Thyroid gland (tissue), 4 donors: ENCODE measurements at places on chromosomes 1 and 21. TPM values are rescaled to one million over a fixed set of nuclear protein-coding genes. Genes with fewer than 3 reads are reported as not detected.

GRCh38 chr1:209652873-209653401 is 712 bp upstream of the LAMB3 start:
- H3K36me3 ChIP-seq = no peaks in the 10 kb centered on the region
- H3K27ac ChIP-seq = peak overlapping the region; percentile 62
- no peaks in the 10 kb centered on the region for H3K27me3 ChIP-seq
- H3K4me1 ChIP-seq = peaks cover 15% of the 10 kb centered on the region

DNA sequence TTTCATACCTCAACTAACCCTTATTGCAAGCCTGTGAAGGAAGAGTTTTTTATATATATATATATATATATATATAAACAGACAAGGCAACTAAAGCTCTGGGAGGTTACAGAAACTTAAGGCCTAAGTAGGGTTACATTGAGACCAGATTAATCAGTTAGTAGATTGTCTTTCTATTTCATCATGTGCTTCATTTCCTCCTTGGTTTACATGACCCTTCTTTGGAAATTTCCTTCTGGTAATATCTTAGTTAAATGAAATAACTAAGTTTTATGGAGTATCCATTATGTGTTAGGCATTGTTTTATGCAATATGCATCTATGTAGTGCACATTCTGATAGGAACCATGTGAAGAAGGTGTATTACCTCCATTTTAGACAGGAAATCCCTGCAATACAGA is 112.7 kb downstream of the FGGY start:
- peaks cover 12% of the 10 kb centered on the region for H3K4me1 ChIP-seq
- no peak overlapping the region for H3K4me3 ChIP-seq
- no peak for DNase-seq
- H3K36me3 ChIP-seq = no peaks in the 10 kb centered on the region
- H3K27me3 ChIP-seq = no peaks in the 10 kb centered on the region

GRCh38 chr1:29830916-29831315 is 594.6 kb downstream of the PTPRU start:
- no peaks in the 10 kb centered on the region for H3K27me3 ChIP-seq
- no peaks in the 10 kb centered on the region for H3K4me1 ChIP-seq
- DNase-seq = no peak
- H3K4me3 ChIP-seq = no peak overlapping the region

- no peak overlapping the region for H3K27ac ChIP-seq
- H3K4me1 ChIP-seq = no peaks in the 10 kb centered on the region
- no peaks in the 10 kb centered on the region for H3K27me3 ChIP-seq
- no peak overlapping the region for H3K4me3 ChIP-seq
- no peak for DNase-seq
Measured at GRCh38 chr1:100483230-100483629, 54.7 kb upstream of the GPR88 start.

- H3K36me3 ChIP-seq = no peaks in the 10 kb centered on the region
- peaks cover 10% of the 10 kb centered on the region for H3K4me1 ChIP-seq
- H3K4me3 ChIP-seq = no peak overlapping the region
- no peaks in the 10 kb centered on the region for H3K27me3 ChIP-seq
- peak overlapping the region; percentile 91 for H3K27ac ChIP-seq
- DNase-seq = peak; percentile 81
Measured at GRCh38 chr1:150281221-150281757, 1.1 kb upstream of the CIART start.

- no peaks in the 10 kb centered on the region for H3K36me3 ChIP-seq
- no peaks in the 10 kb centered on the region for H3K4me1 ChIP-seq
- H3K27ac ChIP-seq = no peak overlapping the region
- DNase-seq = no peak
- no peaks in the 10 kb centered on the region for H3K27me3 ChIP-seq
Measured at GRCh38 chr1:175080030-175080429, 12.4 kb downstream of the TNN start.

DNA sequence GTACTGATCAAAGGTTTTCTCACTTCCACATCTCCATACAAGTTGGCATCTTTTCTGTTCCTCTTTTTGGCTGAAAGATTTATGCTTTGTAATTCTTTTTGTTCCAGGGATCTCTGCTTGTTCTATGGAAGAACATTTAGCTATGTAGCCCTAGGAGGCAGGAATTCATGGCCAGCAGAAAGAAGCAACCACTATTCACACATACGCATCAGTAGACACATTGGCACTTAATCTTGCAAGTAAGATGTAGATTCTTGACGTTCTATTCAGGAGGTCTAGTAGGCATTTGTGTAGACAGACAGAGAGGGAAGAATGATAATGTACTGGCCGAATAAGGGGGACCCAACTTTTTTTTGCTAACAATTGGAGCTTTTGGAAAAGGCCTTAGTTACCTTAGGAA is 336.0 kb downstream of the NUF2 start:
- H3K27ac ChIP-seq = no peak overlapping the region
- no peaks in the 10 kb centered on the region for H3K27me3 ChIP-seq
- no peak overlapping the region for H3K4me3 ChIP-seq

- H3K4me1 ChIP-seq = no peaks in the 10 kb centered on the region
- peaks cover 66% of the 10 kb centered on the region for H3K36me3 ChIP-seq
- no peaks in the 10 kb centered on the region for H3K27me3 ChIP-seq
- no peak for DNase-seq
- no peak overlapping the region for H3K4me3 ChIP-seq
Measured at GRCh38 chr1:26882696-26883463, 7.2 kb downstream of the GPN2 start.

GRCh38 chr1:41249319-41249718 is 7.2 kb upstream of the SCMH1 start:
- H3K4me3 ChIP-seq = no peak overlapping the region
- H3K4me1 ChIP-seq = peaks cover 4% of the 10 kb centered on the region
- no peaks in the 10 kb centered on the region for H3K36me3 ChIP-seq
- no peaks in the 10 kb centered on the region for H3K27me3 ChIP-seq
- no peak for DNase-seq

DNA sequence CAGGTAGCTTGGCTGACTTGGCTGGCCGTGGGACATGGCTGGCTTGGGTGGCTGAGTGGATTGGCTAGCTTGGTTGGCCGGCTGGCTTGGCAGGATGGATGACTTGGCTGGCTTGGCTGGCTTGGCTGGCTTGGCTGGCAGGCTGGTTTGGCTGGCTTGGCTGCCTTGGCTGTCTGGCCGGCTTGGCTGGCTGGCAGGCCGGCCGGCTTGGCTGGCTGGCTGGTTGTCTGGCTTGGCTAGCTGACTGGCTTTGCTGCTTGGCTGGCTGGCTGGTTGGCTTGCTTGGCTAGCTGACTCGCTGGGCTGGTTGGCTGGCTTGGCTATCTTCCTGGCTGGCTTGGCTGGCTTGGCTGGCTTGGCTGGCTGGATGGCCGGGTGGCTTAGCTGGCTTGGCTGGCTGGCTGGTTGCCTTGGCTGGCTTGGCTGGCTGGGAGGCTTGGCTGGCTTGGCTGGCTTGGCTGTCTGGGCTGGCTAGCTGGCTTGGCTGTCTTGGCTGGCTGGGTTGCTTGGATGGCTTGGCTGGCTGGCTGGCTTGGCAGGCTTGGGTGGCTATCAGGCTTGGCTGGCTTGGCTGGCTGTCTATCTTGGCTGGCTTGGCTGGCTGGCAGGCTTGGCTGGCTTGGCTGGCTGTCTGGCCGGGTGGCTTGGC is 129.7 kb upstream of the FAM72C start:
- H3K27ac ChIP-seq = no peak overlapping the region
- DNase-seq = peak; percentile 3
- H3K36me3 ChIP-seq = no peaks in the 10 kb centered on the region
- no peak overlapping the region for H3K4me3 ChIP-seq
- no peaks in the 10 kb centered on the region for H3K4me1 ChIP-seq

GRCh38 chr1:214233856-214234634 is 46.9 kb upstream of the SMYD2 start:
- H3K4me3 ChIP-seq = no peak overlapping the region
- H3K27ac ChIP-seq = no peak overlapping the region
- no peak for DNase-seq
- no peaks in the 10 kb centered on the region for H3K4me1 ChIP-seq

DNA sequence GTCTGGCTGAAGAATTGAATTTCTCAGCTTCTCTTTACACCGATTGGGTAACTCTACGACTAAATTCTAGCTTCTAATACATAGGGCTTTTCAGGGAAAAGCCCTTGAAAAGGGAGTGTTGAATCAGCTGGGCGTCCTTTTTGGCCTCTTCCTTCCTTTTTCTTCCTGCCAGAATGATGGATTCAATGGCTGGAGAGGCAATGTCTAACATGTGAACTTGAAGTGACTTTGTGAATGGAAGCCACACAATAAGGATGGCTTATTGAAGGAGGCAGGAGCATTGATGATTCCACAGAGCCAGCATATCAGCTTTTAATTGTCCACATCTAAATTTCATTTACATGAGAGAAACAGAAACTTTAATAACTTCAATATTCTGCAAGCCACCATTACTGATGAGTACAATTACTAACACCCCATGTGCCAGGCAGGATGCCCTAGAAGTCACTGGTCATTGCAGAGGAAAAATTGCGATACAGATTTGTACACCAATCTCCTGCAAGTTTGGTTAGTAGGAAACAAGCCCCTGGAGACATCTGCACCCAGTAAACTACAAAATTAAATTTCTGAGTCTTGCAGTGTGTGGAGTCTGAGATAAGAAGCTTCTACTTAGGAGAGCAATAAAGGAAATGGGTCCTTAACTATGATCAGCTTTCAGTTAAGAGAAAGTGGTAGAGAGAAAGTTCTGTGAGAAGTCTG is 56.1 kb downstream of the STYXL2 start:
- H3K4me1 ChIP-seq = no peaks in the 10 kb centered on the region
- H3K4me3 ChIP-seq = no peak overlapping the region
- no peak for DNase-seq
- no peaks in the 10 kb centered on the region for H3K36me3 ChIP-seq

- no peaks in the 10 kb centered on the region for H3K27me3 ChIP-seq
- no peaks in the 10 kb centered on the region for H3K36me3 ChIP-seq
- H3K27ac ChIP-seq = no peak overlapping the region
- DNase-seq = no peak
- H3K4me3 ChIP-seq = no peak overlapping the region
- H3K4me1 ChIP-seq = no peaks in the 10 kb centered on the region
Measured at GRCh38 chr1:199675937-199676336, 351.6 kb upstream of the NR5A2 start.

DNA sequence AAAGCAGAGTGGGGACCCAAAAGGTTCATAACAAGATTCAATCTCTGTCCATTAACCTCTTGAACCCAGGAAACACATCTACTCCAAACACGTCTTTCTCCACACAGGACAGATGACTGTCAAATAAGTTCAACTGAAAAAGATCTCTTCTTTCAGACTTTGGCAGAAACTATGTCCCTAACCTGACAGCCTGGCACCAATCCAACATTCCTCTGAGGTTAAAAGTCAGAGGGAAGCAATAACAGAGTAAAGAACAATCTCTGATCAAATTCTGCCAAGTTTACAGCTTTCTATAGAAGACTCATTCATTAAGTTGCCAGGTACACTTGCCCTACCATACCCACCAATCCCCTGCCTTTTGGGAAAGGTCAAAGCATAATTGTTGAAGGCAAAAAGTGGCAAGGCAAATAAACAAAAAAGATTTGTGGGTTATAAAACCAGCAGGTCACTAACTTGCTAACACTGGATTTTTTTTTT is 31.9 kb downstream of the OTUD7B start:
- no peaks in the 10 kb centered on the region for H3K27me3 ChIP-seq
- no peak overlapping the region for H3K4me3 ChIP-seq
- peaks cover 17% of the 10 kb centered on the region for H3K36me3 ChIP-seq
- H3K27ac ChIP-seq = peak overlapping the region; percentile 29

GRCh38 chr1:110086961-110087360 is 16.5 kb upstream of the ALX3 start:
- no peak overlapping the region for H3K27ac ChIP-seq
- peaks cover 11% of the 10 kb centered on the region for H3K4me1 ChIP-seq
- no peak overlapping the region for H3K4me3 ChIP-seq
- peaks cover 19% of the 10 kb centered on the region for H3K27me3 ChIP-seq
- H3K36me3 ChIP-seq = no peaks in the 10 kb centered on the region

DNA sequence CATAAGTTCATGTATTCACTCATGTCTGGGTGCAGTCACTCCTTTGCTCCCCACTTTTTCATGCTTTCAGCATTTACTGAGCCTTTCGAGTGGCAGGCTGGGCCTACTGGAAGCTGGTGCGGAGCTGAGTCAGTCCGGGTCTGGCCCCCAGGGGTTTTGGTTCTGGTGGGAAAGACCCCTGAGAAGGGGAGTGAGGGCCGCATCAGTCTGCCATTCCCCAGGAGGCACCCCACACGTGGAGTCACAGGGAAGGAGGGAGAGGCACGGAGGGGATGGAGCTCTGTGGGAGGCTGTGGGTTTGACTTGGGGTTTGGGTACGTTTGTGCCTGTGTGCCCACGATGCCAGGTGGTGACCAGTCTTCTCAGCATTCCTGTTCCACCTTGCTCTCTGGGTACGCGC is 87.9 kb downstream of the PTPRU start:
- no peak overlapping the region for H3K4me3 ChIP-seq
- H3K27ac ChIP-seq = no peak overlapping the region
- no peaks in the 10 kb centered on the region for H3K36me3 ChIP-seq
- H3K4me1 ChIP-seq = no peaks in the 10 kb centered on the region
- DNase-seq = no peak
- H3K27me3 ChIP-seq = no peaks in the 10 kb centered on the region

GRCh38 chr21:17044696-17045095 is 468.1 kb upstream of the CXADR start:
- H3K4me1 ChIP-seq = no peaks in the 10 kb centered on the region
- no peaks in the 10 kb centered on the region for H3K27me3 ChIP-seq
- no peak overlapping the region for H3K27ac ChIP-seq
- H3K36me3 ChIP-seq = no peaks in the 10 kb centered on the region

- no peaks in the 10 kb centered on the region for H3K27me3 ChIP-seq
- no peaks in the 10 kb centered on the region for H3K36me3 ChIP-seq
- no peak for DNase-seq
- H3K4me3 ChIP-seq = no peak overlapping the region
- H3K27ac ChIP-seq = no peak overlapping the region
Measured at GRCh38 chr1:239811211-239811885, 280.3 kb upstream of the FMN2 start.

GRCh38 chr1:42940851-42941639 is 17.6 kb downstream of the SLC2A1 start:
- H3K27me3 ChIP-seq = no peaks in the 10 kb centered on the region
- no peak overlapping the region for H3K4me3 ChIP-seq
- peaks cover 93% of the 10 kb centered on the region for H3K4me1 ChIP-seq
- H3K36me3 ChIP-seq = no peaks in the 10 kb centered on the region
- peak overlapping the region; percentile 74 for H3K27ac ChIP-seq

GRCh38 chr1:99371413-99371812 is 107.1 kb downstream of the PLPPR4 start:
- no peaks in the 10 kb centered on the region for H3K36me3 ChIP-seq
- H3K27me3 ChIP-seq = no peaks in the 10 kb centered on the region
- DNase-seq = no peak
- H3K4me3 ChIP-seq = no peak overlapping the region
- no peak overlapping the region for H3K27ac ChIP-seq

GRCh38 chr1:180887841-180888240 is 24.9 kb upstream of the KIAA1614 start:
- H3K4me1 ChIP-seq = no peaks in the 10 kb centered on the region
- no peak overlapping the region for H3K4me3 ChIP-seq
- peaks cover 6% of the 10 kb centered on the region for H3K36me3 ChIP-seq
- no peak overlapping the region for H3K27ac ChIP-seq
- no peak for DNase-seq

KIAA0040 gene
- total RNA-seq = 16.4 TPM

RABGAP1L gene
- 100 TPM for total RNA-seq

USP21 gene
- 21.2 TPM for total RNA-seq

EXTL1 gene
- 1.2 TPM for total RNA-seq

ZSWIM5 gene
- 12.5 TPM for total RNA-seq

CRB1 gene
- 0.21 TPM for total RNA-seq

MCOLN2 gene
- 0.29 TPM for total RNA-seq

LIPI gene
- total RNA-seq = 7.9 TPM

OR2T33 gene
- total RNA-seq = 1.4 TPM

TNFAIP8L2 gene
- 2.5 TPM for total RNA-seq

ZBTB37 gene
- 24.4 TPM for total RNA-seq

GPR25 gene
- not detected for total RNA-seq

PRELP gene
- 86.1 TPM for total RNA-seq

DMBX1 gene
- not detected for total RNA-seq

TNNI3K gene
- total RNA-seq = not detected

CTTNBP2NL gene
- total RNA-seq = 20.7 TPM

STXBP3 gene
- total RNA-seq = 82.6 TPM

MASP2 gene
- total RNA-seq = not detected

NRDC gene
- 78.2 TPM for total RNA-seq
